Activated CD4-positive, alpha-beta T cell treated with anti-CD3 and anti-CD28 coated beads, Interleukin-2, amount 50 U/mL, for 16 hours (primary cell): ENCODE measurements at places on chromosomes 5 and 9.
A peak's percentile ranks its signal among the peaks of the same experiment; 100 is the strongest.

DNA sequence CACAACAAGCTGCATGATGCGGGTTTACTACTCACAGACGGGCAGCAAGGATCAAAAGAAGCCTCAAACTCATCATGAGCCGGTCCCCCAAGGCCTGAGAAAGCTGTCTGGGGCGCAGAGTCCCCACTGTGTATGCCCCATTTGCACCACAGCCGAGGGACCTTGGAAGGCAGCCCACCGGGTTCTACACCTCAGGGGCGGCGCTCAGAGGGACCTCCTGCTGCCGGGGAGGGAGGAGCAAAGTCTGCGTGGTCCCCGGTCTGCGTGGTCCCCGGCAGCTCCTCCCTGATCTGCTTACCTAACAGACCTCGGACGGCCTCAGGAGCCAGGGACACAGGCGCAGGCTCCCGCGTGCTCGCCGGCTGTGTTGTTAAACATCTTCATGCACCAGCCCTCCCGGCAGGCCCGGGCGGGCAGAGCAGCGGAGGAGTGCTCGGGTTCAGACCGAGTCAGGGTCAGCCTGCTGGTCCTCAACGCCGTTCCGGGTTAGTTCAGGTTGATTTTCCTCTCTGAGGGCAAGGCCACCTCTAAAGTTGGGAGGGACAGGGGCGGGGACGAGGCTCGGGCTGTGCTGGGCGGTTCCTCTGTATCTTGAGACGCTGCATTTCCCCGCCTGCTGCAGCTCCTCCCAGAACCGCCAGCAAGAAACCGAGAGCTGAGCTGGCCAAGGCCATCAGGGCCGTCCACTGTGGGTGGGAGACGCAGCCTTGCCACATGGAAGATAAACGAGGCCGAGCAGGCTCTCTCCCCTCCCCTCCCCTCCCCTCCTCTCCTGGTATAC, 74.6 kb downstream of the MRPL36 start:
- no peak for DNase-seq

DNA sequence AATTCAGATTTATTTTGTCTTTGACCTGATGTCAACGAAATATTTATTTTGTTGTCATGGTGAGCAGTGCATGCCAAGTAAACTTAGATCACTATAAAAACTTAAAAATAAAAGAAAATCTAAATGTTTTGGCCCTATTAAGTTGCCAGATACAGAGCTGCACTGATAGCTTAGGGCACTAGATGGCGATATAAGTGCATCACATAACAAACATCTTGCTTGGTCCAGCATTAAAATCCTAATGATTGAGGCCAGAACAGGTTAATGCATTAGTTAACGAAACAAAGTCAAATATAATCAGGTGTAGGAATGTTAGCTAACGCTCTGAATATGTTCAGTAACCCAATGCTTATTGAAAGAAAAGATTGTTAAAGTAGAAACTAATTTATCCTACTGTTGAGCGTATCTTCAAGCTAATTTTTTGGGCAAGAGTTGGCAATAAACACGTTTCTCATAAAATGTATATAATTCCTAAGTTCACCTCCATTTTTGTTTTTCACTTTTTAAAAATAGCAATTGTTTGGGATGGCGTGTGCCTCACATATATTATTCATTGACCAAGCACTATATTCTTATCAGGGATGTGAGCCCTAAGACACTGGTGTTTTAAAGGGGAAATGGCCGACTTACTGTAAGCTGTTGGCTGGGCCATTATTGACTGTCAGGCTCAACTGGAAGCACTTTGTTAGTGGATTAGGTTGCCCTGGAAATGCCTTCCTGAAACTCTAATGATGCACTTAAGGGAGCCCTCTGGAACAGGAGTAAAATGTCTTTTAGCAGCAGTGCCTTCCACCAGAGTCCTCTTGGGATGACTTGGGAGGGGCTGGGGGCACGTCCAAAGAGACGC, 33.3 kb downstream of the KCTD16 start:
- peak; percentile 52 for DNase-seq

GRCh38 chr9:134545543-134546245, 95.9 kb upstream of the COL5A1 start:
- DNase-seq, result no peak

DNA sequence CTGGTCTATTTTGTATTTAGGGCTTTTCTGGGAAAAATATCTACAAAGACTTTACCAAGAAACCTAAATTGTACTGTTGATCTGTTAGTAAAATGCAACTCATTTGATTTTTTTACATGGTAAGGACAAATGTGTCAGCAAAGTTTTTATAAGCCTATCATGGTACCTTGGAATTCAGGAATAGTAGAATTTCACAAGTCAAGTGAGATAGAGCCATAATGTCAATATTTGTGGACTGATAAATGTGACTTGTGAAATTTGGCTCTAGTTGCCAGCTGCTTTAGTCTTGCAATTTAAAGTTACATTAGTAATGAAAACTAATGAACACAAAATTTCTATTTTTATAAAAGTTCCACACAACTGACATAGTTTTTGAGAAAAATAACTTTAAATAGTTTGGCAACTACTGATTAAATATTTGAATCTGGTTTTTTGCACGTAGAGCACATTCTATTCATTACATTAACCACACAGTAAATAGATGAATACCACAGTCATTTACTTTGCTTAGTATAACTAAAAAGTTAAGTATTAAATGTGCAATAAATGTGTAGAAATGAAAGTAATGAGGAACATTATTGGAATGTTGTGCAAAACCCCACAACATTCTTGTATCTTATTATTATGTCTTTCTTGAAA, 41.2 kb upstream of the RIOK2 start:
- DNase-seq, result no peak

- DNase-seq, result no peak
These were observed 701 bp downstream of the PARP8 start for GRCh38 chr5:50667023-50667652.

- no peak for DNase-seq
These were observed 61.9 kb downstream of the UBE2R2 start for GRCh38 chr9:33878691-33879366.

- no peak for DNase-seq
These were observed 21.6 kb upstream of the RXRA start for GRCh38 chr9:134304690-134305089.

DNA sequence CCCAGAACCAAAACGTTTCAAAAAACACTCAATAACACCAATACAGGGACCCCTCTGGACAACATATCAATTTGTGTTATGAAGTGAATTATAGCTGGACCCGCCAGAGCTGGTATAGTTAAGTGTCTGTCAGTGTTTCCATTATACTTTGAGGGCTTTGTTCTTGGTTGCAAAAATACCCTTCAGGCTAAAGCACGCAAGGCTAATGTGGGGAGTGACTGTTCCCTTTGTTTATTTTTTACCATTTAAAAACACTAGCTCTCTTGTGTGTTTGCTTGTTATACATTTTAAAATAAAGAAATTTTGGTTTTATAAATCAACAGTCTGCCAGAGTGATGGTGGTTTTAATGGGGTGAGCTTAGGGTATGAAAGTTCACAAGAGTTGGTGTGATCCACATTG, 859.5 kb downstream of the PTPRD start:
- no peak for DNase-seq

- DNase-seq, result no peak
These were observed 6.1 kb downstream of the IL12B start for GRCh38 chr5:159324102-159324755.

DNA sequence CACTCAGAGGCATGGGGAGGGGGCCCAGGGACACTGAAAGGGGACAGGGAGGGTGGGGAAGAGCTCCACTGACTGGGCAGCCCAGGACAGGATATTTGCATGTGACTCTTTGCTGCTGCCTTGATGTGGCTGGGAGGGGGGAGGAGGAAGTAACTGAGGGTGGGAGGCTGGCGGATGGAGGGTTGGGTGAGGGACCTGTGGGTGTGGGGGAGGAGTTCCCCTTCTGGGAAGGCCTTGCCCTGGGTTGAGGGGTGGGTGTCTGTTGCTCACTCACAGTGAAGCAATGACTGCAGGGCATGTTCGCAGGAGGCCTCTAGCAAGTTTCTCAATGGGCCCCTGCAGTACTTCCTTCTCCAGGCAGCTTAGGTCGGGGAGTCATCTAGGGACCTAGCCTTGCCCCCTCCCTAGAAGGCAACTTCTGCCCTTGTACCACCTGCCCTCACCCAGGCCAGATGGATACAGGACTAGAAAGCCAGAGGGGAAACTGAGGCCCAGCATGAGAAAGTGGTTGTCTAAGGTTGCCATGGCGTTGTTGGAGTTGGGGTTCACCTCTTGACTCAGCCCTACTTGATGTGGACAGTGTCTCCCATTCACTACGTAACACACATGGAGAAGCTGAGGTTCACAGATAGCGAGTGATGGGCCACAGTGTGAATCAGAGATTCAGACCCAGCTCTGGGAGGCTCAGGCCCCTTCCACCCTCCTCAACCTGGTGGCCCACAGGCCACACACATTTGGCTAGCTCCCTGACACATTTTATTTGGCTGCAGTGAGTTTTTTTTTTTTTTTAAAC, 3.0 kb downstream of the GRK6 start:
- peak; percentile 94 for DNase-seq

DNA sequence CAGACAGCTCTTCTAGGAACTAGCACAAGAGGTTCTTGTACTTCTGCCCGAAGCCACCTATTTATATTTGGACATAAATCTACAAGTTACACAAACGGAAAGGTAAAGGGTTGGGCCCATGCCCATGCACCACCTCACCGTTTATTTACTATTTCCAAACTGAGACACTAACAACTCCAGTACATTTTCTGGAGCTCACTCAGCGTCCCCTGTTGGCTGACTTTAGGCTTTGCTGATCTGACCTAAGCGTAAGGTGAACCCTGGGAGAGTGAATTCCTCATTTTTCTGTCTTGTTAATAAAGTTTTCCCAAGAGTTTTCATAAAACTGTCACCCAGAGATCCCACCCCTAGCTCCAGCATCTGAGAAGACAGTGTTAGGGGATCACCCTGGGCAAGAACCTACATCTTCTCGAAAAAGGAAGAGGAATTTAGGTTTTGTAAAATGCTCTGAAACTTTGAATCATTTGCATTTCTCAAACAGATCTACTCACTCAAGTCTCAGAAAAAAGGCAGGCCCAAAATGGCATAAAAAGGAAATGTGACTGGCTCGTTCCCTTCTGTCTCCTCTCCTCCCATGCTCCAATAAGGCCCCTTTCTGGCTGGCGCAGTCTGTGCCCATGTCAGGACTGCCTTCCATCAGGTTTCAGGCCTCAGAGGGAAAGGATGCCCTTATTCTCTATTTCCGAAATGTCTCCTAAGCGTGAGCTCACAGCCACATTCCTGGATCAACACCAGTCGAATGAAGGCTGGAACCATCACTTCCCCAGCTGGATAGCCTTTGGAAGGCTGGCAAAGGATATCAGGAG, 201.3 kb downstream of the FANCC start:
- no peak for DNase-seq

DNA sequence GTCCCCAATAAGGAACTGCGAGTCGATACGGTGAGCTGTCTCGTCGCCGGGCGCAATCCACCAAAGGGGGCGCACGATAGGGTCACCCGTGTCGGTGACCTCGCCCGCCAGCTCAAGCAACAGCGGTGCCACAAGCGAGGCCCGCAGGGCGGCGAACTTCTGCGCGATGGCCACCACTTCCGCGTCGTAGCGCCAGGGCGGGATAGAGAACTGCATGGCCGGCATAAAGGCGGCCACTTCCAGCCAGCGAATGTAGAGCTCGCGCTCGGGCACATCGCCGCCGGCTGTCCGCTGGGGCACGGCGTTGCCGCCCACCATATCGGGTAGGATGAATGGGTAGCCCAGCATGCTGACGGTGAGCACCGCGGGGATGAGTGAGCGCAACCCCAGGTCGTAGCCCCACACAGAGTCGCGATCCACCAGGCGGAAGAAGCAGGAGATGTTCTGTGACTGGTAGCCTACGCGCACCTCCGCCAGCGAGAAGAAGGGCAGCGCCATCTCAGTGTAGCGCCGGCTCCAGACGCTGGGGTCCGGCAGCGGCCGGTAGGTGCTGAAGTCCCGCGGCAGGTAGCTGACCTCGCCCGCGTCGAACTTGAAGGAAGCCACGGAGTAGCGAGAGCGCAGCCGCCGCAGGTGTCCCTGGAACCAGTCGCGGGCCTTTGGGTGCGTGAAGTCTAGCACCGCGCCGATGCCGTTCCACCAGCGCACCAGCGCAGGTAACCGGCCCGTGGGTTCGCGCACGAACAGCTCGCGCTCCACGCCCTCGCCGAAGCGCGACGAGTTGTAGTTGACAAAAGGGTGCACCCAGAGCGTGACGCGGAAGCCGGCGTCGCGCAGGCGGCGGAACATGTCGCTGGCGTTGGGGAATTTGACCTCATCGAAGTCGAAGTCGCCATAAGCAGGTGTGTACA, 5.5 kb downstream of the MYORG start:
- no peak for DNase-seq

DNA sequence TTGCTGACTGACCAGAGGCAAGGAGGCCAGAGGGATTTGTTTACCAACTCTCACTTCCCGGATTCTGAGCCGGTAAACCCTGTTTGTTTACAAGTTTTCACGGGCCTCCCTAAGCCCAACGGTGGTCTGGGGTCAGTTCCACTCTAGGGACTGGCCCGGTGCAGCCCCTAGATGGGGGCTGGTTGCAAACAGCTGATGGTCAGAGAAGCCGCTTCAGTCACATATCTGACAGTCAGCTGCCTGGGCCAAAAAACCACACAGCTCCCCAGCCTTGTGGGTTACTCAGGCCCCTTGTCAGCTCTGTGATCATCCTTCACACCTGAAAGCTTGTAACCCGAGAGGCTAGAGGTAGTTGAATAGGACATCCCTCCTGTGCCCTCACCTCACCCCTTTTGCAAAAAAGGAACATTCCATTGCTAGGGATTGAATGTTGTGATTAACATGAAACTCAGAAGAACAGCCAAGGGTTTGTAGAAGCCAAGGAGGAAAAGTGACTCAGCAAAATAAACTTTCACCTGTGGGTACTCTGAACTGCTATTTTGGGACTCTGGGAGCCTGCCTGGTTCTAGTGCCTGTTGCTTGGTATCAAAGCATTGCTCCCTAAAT, 40.4 kb downstream of the SAR1B start:
- no peak for DNase-seq

GRCh38 chr5:167245868-167246267, 1045.6 kb upstream of the WWC1 start:
- no peak for DNase-seq

DNA sequence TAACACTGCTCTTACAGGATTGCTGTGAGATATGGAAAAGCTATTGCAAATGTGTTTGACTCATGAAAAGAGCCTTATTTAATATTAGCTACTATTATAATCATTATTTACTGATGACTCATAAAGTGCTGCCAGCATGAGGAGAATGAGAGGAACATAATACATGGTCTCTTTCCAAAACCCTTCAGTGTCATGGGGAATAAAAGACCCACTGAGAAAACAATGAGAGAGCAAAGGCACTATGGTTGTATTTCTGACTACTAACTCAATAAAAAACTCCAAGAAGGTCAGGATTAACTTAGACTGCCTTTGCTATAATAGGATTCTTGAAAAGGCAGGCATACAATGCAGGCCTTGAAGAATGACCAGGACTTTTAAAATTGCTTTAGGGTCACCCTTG, 633.5 kb downstream of the DTWD2 start:
- DNase-seq, result no peak

DNA sequence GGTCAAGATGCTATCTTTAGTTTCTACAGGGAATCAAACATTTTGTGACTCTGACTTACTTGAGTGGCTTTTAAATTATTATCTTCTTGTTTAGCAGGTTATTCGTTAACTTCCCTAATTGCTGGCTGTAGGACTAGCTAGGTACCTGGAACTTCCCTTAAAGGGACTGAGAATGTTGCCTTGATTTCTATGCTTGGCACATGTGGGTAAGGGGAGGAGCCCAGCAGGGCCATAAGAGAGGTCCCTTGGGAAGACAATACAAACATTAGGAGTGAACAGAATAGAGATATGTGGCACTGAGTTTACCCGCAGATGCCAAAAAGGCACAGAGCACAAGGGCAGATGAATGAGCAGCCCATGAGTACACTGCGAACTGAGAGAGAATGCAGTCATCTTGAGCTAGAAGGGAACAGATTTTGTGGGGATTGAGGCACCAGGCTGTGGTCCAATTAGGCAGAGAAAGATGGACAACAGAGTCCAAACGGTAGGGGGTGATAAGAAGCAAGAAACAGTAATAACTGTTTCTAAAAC, 9.8 kb downstream of the CKMT2 start:
- no peak for DNase-seq
